ENCODE measurements at places on chromosomes 16 and 17. TPM values are rescaled to one million over a fixed set of nuclear protein-coding genes. Genes with fewer than 3 reads are reported as not detected.

DNA sequence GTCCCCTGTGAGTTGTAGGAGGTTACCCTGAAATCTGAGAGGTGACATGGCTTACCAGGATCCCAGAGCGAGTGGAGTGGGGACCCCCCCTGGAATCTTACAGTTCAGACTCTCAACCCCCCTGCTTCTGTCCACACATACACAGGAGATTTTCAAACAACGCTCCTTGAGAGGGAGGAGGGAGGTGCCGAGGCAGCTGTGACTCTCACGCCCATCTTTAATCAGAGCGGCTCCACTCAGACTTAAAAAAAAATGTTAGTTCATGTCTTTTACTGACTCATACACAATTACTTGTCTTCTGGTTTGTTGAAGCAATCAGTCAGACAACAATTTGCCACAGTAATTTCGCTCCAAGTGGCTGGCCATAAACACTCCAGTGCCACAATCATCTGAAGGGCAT, 15.4 kb upstream of the TMEM220 start:
- no peaks in the 10 kb centered on the region for H3K4me1 ChIP-seq
- no peak overlapping the region for H3K4me3 ChIP-seq
- DNase-seq: peak; percentile 21
- no peaks in the 10 kb centered on the region for H3K27me3 ChIP-seq
- no peaks in the 10 kb centered on the region for H3K36me3 ChIP-seq

GRCh38 chr17:50787106-50787505, 19.8 kb upstream of the ANKRD40CL start:
- no peak overlapping the region for H3K27ac ChIP-seq
- H3K4me1 ChIP-seq: no peaks in the 10 kb centered on the region
- H3K36me3 ChIP-seq: no peaks in the 10 kb centered on the region
- no peaks in the 10 kb centered on the region for H3K27me3 ChIP-seq
- DNase-seq: no peak

DNA sequence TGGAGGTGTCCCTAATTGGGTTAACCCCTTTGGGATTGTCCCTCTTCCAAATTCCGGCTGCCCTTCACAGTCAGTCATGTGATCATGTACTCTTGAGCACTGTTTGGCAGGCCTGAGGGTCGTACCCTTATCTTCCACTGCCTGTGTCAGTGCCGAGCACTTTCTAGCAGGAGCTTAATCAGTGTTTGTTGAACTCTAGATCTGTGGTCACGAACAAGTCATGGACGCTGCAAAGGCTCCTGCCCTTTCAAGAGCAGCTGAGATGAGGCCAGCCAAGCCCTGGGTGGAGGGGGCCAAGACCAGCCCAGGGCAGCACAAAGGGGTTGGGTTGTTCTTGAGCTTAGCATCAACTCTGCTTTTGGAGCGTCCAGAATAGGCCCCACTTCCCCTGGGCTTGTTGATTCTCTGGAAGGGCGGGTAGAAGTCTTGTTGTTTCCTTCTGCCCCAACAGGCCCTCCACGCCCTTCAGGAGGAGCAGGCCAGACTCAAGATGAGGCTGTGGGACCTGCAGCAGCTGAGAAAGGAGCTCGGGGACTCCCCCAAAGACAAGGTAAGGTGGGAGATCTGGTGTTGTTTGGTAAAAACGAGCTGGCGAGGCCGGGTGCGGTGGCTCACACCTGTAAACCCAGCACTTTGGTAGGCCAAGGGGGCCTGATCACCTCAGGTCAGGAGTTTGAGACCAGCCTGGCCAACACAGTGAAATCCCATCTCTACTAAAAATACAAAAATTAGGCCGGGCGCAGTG, 5.3 kb downstream of the IFI35 start:
- H3K27ac ChIP-seq: no peak overlapping the region
- no peaks in the 10 kb centered on the region for H3K36me3 ChIP-seq
- no peak for DNase-seq
- H3K4me3 ChIP-seq: no peak overlapping the region

DNA sequence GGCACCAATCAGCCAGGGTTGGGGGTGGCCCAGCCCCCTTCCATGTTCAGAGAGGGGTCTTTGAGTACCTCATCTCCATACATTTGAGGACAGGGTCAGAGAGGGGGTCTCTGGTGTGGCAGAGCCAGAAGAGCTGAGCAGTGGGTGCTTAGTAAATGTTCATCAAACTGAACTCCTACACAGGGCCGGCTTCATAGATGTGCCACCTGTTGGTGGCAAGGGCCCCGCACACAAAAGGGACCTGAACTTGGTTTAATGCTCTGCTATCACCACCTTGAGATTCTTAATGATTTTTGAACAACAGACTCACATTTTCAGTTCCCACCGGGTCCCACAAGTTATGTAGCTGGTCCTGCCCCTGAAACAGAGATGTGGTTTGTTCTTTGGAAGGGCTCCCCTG, 9.0 kb upstream of the C1QL1 start:
- H3K4me1 ChIP-seq: no peaks in the 10 kb centered on the region
- no peak overlapping the region for H3K4me3 ChIP-seq
- H3K27me3 ChIP-seq: no peaks in the 10 kb centered on the region
- H3K27ac ChIP-seq: no peak overlapping the region
- H3K36me3 ChIP-seq: no peaks in the 10 kb centered on the region

LRRC36 gene
- total RNA-seq: not detected

DNA sequence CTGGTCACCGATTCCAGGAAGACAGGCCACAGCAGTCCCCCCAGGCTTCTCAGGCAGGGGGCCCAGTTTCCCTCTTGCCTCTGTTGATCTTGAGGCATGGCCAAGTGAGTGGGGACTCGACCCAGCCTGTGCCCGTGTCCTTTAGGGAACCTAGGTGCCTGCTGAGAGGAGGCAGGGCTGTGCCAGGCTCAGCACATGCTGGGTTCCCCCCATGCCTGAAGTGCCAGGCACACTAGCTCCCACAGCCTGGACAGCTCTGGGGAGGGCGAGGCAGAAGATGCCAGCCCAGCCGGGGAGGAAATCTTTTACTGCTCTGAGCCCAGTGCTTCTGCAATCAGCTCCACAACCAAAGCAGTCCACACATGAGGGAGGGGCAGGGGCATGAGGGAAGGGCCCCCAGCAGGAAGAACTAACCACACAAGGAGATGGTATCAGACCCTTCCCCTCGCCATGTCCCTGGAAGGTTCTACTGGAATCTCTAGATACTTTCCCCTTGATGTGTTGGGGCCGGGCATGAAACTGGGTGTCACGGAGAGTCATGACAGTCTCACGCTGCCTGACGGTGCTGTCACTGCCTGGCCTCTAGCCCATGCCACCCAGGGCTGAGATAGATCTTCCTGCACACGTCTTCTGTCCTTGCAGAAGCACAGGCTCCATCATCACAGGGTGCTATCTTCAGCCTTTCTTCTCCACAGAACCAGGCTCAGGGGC, 25.5 kb downstream of the MYO18A start:
- peaks cover 4% of the 10 kb centered on the region for H3K4me1 ChIP-seq
- H3K36me3 ChIP-seq: no peaks in the 10 kb centered on the region
- no peak overlapping the region for H3K4me3 ChIP-seq
- DNase-seq: no peak
- no peak overlapping the region for H3K27ac ChIP-seq

KRTAP3-2 gene
- total RNA-seq: not detected

GRCh38 chr17:46195217-46195855, 2.1 kb upstream of the KANSL1 start:
- H3K4me1 ChIP-seq: peaks cover 35% of the 10 kb centered on the region
- peak overlapping the region; percentile 75 for H3K27ac ChIP-seq
- no peaks in the 10 kb centered on the region for H3K36me3 ChIP-seq
- DNase-seq: no peak
- H3K27me3 ChIP-seq: no peaks in the 10 kb centered on the region
- H3K4me3 ChIP-seq: no peak overlapping the region

All from Karpas-422 (cell line).